Frontal cortex (tissue), 4 donors: ENCODE measurements at places on chromosomes 16 and 17. TPM values are rescaled to one million over a fixed set of nuclear protein-coding genes. Genes with fewer than 3 reads are reported as not detected.
A peak's percentile ranks its signal among the peaks of the same experiment; 100 is the strongest.

DNA sequence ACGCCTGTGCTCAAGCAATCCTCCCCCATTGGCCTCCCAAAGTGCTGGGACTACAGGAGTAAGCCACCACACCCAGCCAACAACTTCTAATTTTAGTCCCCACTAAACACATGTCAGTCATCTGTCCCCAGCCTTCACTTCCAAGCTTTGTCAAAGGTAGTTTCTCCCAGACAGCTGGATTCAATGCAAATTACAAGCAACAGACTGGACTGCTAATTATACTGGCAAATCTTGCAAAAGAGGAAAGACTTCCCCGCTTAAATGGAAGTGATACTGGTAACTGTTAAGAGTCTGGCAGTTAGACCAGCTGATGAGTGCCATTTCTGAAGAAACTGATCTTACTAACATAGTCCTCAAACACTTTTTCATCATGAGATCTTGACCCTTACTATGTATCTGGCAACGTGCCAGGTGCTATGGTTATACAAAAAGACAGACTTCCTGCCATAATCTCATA, 8.2 kb upstream of the GGA2 start:
- DNase-seq: no peak

GRCh38 chr17:73030501-73030921, 62.0 kb downstream of the SLC39A11 start:
- DNase-seq: no peak

GRCh38 chr17:35286120-35286781, 43.4 kb downstream of the SLFN5 start:
- DNase-seq: no peak

DNA sequence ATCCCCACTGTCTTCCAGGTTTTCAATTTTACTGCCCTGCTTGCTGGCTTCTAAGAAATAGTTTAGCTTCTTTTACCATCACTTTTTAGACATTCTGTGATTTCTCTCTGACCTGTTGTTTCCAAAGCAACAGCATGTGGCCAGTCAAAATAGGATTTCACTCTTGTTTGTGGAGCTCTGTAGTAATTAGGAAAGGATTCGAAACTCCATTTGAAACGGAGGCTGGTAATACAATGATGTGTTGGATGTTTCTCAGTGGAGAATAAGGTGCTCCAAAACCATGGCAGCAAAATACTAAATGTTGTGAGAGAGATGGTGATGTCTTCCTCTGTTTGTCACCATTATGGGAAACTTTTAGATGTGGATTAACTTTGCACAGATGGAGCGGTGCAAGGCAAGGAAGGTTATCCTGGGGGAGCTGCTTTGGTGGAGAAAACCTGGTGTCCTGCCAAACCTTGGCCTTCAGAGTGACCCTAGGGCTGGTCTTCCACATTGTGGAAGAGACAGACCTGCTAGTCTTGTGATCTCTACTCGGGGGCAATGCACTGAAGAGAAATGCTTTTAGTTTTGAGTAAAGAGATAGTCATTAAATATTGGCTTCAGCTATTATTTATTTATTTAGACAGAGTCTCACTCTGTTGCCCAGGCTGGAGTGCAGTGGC, 79.4 kb downstream of the PRKCA start:
- no peak for DNase-seq

- no peak for DNase-seq
Observed at GRCh38 chr16:57544124-57544653, 1.7 kb downstream of the ADGRG5 start.

DNA sequence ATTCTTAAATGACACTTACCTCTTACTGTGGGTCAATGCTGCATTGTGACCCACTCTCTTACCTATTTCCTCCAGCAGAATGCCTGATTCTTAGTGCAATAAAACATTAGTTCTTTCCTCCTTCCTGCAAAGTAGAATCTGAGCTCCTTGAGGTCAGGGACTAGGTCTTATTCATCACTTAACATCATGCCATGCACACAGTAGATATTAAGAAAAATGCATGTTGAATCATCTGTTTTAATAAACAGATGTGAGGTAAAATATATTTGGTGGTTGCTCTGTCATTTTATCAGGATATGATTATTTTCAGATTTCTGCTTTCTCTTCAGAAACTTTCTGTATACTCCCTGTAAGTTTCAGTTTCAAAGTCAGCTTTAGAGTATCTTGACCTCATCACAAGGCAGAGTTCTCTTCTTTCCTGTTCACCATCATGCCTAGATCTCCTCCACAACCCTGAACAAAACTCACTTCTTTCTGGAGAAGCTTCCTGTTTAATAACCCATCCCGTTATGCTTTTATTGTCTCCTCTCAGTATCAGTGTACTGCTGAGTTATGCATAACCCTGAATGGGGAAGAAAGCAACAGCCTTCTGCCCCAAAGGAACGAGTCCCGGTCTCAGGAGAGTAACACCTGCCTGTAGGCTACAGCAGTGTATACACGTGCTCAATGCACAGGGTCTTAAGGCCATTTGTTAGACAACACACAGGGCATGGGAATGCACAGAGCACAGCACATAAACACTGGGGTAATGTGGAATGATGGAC, 30.3 kb upstream of the SUPT4H1 start:
- DNase-seq: no peak

DNA sequence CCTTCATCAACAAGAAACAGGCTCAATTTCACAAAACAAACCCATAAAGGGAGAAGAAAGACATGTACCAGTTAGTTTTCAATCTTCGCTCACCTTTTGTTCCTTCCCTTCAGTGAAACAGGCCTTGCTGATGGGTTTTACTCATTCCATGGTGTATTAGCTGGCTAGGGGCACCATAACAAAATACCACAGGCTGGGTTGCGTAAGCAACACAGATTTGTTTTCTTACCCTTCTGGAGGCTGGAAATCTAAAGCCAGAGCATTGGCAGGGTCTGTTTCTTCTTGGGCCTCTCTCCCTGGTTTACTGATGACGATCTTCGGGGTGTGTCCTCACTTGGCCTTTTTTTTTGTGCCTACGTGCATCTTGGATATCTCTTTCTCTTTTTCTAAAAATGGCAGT, 383.4 kb upstream of the RBFOX1 start:
- no peak for DNase-seq

- DNase-seq: no peak
Observed at GRCh38 chr16:22052980-22053379, 39.4 kb upstream of the VWA3A start.

DNA sequence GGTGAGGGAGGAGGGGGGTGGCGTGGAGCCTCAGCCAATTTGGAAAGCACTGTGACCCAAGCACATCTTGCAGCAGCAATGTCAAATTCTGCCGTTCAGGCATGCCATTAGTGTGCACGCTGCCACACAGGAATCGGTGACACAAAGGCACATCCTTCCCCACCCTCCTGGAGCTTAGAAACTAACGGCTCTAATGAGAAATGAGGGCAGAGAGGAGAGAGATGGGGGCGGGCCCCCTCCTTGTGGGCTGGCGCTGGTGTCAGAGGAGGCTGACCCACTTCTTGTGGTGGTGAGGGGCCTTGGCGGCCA, 94.8 kb downstream of the RTN4RL1 start:
- DNase-seq: no peak

DNA sequence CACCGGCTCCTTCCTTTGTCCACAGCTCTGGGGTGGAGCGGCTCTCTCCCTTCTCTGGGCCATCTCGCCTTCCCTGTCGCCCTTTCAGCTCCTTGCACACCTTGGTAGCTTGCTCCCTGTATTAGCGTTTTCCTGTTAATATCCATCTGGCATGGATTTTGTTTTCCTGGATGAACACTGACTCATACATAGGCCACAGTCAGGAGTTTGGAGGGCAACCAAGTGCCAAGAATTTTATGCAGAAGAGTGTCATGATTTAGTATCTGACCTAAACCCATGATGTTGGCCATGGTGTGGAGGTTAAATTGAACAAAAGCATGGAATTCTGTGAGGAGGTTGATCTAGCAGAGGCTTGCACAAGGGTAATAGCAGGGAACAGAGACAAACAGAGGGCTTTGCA, 180.9 kb downstream of the AIPL1 start:
- no peak for DNase-seq

GRCh38 chr16:24977678-24978075, 37.5 kb downstream of the ARHGAP17 start:
- DNase-seq: no peak

DNA sequence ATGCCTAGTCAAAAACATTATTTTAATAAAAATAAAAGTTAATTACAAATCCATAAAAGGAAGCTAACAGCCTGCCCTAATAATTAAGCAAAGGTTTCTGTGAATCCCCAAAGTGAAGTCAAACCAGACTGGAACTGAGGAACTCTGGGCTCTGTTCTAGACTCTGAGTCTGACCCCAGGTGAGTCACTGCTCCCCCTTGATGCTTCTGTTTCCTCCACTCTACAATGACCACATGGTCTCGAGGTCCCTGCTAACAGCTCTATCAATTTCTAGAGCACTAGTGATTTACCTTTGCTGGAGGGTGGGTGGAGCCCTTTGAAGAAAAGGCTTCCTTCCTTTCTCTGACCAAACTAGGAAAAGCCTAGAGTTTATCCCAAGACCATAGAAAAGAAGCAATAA, 32.4 kb downstream of the XPO6 start:
- DNase-seq: no peak

DNA sequence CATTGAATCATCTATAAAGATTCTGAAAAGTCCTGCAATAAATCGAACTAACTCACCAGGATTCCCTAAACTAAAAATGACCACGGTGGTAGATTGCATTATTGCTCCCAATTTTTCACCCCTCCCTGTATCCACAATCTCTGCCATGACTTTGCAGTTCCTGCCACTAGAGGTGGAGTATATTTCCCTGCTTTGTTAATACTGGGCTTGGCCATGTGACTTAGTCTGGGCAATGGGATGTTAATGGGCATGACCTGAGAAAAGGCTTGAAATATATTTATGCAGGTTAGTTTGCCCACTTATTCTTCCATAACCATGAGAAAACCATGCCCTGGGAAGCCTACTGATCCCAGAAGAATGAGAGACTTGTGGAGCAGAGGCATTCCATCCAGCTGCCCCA, 59.1 kb downstream of the NOG start:
- DNase-seq: no peak

GRCh38 chr17:10114931-10115535, 83.4 kb downstream of the GAS7 start:
- DNase-seq: peak; percentile 77

- DNase-seq: no peak
Observed at GRCh38 chr16:17173281-17173680, 297.5 kb downstream of the XYLT1 start.

DNA sequence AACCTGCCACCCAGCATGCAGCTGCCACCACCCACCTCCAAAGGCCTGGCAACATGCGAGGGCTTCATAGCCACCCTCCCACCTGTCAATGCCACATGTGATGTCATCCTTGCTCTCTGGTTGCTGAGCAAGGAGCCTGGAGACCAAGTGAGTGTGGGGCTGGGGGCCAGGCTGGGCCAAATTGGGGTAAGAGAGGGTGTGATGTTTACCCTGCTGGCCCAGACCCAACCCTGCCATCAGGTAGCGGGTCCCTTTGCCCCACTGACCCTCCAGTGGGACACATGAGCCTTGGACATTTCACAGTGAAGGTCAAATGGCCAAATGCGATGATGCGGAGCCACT, 8.9 kb downstream of the ALOX15B start:
- DNase-seq: no peak

- DNase-seq: no peak
Observed at GRCh38 chr17:41403404-41404023, 6.1 kb upstream of the KRT31 start.

- DNase-seq: no peak
Observed at GRCh38 chr16:86353148-86353547, 157.2 kb upstream of the FOXF1 start.

DNA sequence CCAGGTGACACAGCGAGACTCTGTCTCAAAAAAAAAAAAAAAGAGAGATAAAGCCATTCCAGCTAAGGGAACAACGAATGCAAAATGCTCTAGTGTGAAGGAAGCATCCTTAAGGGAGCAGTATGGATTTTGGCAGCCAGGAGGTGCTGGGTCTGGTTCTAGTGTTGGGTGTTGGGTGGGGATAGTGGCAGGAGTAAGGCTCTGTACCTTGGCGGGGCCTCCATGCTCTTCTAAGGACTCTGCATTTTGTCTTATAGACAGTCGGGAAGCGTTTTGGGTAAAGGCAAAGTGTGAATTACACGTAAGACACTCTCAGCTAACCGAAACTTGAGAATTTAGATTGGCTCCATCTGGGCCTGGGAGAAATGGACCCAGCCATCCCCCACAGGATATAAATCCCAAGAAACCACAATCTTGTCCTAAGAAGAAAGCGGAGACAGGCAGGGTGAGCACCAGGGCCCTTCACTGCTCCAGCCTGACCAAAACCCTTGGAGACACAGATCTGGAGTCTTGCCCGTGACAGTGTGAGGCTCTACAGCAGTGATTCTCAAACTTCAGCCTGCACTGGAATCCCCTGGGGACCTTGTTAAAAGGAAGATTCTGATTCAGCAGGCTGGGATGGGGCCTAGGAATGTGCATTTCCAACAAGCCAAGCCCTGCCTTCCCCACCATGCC, 33.1 kb upstream of the PHB1 start:
- DNase-seq: no peak

DNA sequence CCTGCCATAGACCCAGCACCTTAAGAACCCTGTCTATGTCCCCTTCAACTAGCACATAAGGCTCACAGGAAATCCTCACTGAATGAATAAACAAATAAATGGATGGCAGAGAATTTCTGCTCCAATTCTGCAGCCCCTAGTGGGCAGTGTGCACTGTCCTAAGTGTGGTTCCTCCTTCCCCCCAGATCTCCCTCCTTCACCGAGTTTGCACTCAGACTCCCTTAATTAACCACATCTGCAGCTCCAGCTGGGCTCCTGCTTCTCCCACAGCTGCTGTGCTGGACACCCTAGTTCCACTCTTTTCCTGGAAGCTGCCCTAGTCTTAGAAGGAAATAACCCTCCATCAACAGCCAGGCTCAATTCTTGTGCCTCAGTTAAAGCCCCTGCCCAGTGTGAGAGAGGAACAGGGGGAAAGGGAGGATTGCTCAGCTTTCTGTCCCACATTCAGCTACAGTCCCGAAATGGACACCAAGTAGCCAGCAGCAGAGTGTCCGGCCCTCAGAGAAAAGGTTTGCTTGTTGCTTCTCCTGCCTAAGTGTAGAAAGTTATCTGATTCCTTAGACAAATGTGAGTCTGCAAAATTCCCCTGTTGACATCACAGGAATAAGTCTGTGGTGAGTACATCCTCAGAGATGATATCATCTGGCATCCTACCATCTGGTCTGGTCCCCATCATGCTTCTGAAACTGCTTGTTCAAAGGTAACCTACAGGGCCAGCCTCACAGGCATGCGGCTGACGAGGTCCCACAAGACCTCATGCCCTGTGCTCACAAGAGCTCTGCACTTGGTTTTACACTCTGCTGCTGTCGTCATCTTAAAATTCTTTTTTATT, 12.3 kb downstream of the LRRC3C start:
- no peak for DNase-seq

GRCh38 chr16:73056921-73057290, 9.0 kb upstream of the ZFHX3 start:
- DNase-seq: no peak

DNAH2 gene
- total RNA-seq: 1.2 TPM

ZNF469 gene
- 0.41 TPM for total RNA-seq

SULT1A2 gene
- 0.41 TPM for total RNA-seq

CACNG3 gene
- total RNA-seq: 3.3 TPM

BRIP1 gene
- 6.5 TPM for total RNA-seq

SCARF1 gene
- total RNA-seq: 3.3 TPM

GGNBP2 gene
- 67.7 TPM for total RNA-seq

PLEKHH3 gene
- total RNA-seq: 2.0 TPM

PRR29 gene
- total RNA-seq: 2.0 TPM

EVPLL gene
- not detected for total RNA-seq

ETV4 gene
- 0.41 TPM for total RNA-seq

TBC1D28 gene
- under 0.01 TPM for total RNA-seq

BCKDK gene
- total RNA-seq: 11.4 TPM

IRX5 gene
- 0.41 TPM for total RNA-seq
